ENCODE measurements at places on chromosomes 6 and 20.

GRCh38 chr6:159400826-159401225, 231.6 kb downstream of the FNDC1 start:
- DNase-seq, result no peak

DNA sequence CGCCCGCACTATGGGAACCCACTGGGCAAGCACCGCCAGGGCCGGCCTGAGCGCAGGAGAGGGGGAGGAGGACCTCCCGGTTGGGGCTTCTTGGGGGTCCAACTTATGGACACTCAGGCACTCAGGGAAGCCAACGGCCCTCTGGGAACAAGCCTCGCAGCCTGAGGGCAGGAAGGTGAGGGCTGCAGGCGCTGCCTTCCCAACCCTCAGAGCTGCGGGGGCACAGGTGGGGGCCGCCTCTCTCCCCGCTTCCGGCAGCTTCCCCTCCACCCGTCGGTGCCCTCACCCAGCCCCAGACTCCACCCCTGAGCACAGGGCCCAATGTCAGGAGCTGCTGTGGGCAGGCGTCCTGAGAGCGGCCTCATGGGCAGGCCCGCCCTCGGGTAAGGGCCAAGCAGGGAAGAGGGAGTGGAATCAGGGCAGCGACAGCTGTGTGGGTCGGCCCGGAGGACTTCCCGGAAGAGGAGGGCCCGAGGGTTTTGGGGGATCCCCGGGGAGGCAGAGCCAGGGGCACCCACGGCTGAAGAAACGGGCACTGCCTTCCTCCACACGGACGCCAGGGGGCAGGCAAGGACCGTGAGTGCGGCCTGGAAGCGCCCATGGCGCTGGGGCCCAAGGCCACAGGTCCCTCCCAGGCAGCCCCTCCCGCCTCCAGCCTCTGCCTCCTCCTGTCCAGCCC, 488 bp upstream of the PTK6 start:
- peak; percentile 100 for DNase-seq

DNA sequence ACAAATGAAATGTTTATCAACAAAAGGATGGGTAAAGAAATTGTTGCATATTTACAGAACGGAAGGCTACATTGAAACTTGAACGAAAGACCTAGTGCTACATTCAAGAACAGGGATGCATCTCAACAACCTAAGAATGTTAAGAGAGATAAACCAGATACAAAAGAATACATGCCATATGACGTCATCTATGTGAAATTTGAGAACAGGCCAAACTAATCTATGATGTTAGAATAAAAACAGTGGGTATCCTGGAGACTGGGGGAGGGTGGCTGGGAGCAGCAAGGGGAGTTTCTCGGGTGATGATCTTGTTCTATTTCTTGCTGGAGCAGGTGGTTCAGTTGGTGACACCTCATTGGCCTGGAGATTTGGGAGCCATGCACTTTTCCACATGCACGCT, 81.5 kb downstream of the SULF2 start:
- no peak for DNase-seq

GRCh38 chr6:104929353-104929752, 27.6 kb upstream of the LIN28B start:
- DNase-seq, result no peak

- DNase-seq, result no peak
Measured at GRCh38 chr6:115363379-115363778, 697.3 kb downstream of the FRK start.
